Osteoblast (primary cell): ENCODE measurements at places on chromosomes 4 and X. TPM values are rescaled to one million over a fixed set of nuclear protein-coding genes. Genes with fewer than 3 reads are reported as not detected.

Gene TBCK
- 65.1 and 68.8 TPM in 2 replicates for total RNA-seq

DNA sequence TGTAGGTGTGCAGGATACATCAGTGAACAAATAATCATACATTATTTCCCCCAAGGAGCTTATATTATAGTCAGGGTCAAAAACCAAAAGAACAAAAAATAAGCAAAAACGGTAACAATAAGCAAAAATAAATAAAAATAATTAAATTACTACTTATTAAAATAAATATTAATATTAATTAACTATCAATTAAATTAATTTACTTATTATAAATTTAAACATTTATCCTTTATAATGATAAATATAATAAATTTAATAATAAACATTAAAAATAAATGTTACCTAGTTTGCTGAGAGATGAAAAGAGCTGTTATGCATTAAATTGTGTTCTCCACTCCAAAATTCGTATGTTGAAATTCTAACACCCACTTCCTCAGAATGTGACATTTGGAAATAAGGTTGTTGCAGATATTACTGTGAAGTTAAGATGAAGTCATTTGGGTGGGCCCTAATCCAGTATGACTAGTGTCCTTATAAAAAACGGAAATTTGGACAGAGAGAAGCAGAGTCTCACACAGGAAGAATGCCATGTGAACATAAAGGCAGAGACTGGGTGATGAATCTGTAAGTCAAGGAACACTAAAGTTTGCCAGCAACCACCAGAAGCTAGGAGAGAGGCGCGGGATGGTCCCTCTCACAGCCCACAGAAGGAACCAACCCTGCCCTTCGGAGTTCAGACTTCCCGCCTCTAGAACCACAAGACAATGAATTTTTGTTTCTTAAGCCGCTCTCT lies 67.2 kb upstream of the IBSP start:
- DNase-seq: peak; percentile 37

Gene FOXR2
- total RNA-seq: not detected in 2 replicates

Gene RBMXL3
- total RNA-seq: not detected in 2 replicates

GRCh38 chr4:105944540-105944939 lies 49.3 kb downstream of the NPNT start:
- no peak for DNase-seq
